ENCODE measurements at places on chromosomes 5 and 9.

DNA sequence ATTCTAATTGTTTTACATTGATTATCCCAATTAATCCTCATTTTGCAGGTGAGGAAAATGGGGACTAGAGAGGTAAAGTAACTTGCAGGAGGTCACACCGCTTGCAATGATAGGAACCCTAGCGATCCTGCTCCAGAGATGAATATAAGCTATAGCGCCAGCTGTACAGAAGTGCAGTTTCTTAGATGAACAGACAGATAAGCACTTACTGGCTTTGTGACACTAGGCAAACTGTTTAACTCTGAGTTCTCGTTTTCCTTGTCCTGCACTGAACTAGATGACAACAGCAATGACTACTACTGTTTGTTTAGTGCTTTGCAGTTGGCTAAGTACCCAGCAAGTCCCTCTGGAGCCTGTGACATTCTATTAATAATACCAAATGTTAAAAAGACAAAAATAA lies 11.1 kb downstream of the LHX6 start:
- peak; percentile 55 for DNase-seq

DNA sequence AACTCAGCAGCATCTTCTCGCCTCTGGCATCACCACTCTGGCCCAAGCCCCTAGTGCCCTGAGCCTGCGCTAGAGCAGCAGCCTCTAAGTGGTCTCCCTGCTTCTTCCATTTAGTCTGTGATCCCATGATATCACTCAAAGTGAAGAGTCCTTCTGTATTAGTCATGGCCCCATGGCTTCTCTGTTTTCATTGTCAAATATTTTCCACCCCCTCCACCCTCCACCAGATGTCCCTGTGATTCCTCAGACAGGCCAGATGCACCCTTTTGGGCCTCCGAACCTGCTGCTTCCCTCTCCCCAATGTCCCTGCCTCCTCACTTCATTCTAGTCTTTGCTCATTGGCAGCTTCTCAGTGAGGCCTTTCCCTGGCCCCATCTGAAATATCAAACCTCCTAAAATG lies 299.2 kb downstream of the SPOCK1 start:
- no peak for DNase-seq

DNA sequence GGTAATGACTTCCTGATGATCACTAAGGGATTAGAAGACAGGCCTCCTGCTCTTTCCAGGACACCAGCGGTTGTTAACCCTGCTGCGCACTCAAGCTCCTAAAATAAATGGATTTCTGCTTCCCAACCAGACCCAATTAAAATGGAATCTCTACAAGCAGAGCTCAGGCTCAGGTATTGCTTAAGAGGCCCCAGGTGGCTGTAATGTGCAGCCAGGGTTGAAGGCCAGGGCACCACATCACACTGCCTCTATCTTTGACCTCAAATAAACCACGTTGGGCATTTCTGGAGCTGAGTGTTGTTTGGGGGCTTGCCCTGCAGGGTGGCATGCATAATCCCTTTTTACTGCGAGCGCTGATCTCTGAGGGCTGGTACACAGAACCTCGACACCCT lies 108.0 kb downstream of the FBXO38 start:
- DNase-seq = peak; percentile 10

- peak; percentile 81 for DNase-seq
Observed at GRCh38 chr5:163916376-163916775, 411.0 kb downstream of the MAT2B start.

DNA sequence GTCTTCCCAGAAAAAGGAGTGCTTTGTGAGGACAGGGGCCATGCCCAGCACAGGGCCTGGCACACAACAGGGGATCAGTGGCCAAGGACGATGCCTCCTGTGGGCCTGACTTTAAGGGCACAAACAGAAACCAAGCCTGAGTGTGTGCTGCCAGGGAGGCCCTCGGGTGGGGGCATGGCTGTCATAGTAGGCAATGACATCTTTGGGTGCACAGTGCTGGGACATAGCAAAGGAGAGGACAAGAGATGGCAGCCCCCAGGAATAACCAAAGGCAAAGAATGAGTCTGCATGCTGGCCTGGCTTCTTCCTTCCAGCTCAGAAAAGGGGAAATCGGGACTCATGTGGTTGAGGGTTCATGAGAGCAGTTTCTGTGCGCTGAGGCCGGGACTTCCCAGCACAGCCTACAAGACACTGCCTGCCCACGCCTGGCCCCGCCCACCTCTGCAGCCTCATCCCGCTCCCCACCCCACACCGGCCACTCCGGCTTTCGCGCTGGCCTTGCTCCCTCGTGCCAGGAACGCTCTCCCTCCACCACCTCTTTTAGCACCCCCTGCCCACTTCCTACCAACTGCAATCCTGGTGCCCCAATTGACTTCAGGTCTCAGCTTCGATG lies 13.8 kb upstream of the LHX2 start:
- DNase-seq = no peak

DNA sequence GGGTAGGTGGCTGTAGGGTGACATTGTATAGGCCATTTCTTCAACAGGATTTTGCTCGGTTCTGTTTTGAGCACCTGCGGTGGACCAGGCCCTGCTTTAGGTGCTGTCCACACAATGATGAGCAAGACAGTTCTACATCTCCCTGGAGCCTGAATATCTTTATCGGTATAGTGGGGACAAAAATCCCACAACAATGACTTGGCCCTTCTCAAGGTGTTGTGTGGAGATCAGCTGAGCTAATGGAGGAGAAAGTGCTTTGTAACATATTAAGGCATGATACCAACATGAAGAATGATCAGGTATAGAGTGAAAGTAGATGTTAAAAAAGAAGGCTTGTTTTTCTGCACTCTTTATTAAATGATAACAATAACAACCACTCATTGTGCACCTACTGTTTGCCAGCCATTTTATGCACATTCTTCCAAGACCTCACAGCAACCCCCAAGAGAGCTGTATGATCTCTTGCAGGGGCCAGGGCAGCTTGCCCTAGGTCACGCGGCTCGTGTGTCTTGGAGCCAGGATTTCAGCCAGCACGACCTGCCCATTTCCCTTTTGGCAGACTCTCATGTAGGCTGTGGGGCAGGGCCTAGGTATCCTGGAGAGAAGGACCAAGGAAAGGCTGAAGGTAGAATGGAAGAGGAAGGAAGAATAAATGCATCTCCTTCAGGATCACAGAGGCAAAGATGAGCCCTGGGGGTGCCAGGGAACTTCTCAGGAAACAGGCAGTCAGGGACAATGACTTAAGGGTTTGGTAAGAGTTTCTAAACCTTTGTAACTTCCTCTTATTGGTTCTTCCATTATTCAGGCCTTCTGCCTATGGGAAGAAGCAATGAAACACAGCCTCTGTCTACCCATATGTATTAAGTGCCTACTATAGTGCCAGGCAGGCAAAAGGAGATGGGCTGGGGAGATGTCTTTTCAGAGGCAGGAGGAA lies 50.0 kb upstream of the PPARGC1B start:
- DNase-seq = peak; percentile 22

DNA sequence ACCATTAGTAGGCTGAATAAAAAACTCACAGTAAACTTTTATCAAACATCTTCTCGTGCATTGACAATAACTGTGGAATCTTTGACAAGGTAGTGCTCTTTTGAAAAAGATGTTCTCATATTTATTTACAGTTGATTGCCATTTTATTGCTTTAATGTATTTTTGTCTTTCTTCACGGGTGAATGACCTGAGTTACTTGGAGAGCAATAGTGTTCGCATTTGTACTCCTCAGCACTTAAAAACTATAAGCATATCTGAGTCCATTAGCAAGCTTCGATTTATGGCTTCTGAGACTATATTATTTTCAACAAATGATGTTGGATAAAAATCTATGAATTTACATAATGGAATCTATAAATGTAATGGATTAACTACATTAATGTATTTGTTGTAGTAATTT lies 1012.3 kb downstream of the CDH9 start:
- DNase-seq = no peak

GRCh38 chr5:111144352-111144930 lies 52.3 kb downstream of the WDR36 start:
- no peak for DNase-seq

GRCh38 chr5:40043916-40044315 lies 619.1 kb upstream of the DAB2 start:
- no peak for DNase-seq

GRCh38 chr9:92974161-92974661 lies 26.9 kb downstream of the FGD3 start:
- no peak for DNase-seq

GRCh38 chr9:93261735-93262523 lies 78.0 kb downstream of the WNK2 start:
- DNase-seq = no peak

DNA sequence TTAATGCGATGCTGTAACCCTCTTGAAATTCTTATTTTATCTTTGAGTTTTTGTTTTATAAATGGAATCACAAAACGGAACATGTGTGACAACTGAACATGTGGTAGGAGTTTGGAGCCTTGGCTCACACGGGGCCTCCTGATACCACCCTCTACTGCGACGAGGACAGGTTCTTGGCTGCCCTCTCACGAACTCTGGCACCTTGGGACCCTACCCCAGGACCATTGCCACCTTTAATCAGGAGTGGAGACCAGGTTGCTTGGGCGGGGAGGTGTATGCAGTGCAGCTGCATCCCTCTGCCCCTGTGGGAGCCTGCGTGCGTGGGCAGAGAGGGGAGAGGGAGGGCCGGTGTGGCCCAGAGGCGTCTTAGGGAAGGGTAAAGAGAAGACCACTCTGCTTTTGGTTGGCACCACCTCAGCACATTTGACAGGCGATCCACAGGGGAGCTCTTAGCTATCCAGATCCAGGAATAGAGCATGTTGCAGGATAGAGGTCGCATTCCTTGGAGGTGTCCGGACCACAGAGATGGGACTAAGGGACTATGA lies 753.9 kb upstream of the PTPRD start:
- DNase-seq = no peak

Measured in hematopoietic multipotent progenitor cell treated with erythropoietin and hydrocortisone succinate and interleukin-3 and kit ligand, for 6 days (in vitro differentiated cells).